GDM1 (cell line): ENCODE measurements at places on chromosomes 11 and 22.
A peak's percentile ranks its signal among the peaks of the same experiment; 100 is the strongest.

- DNase-seq = no peak
These were observed 1169.5 kb upstream of the CCDC90B start for GRCh38 chr11:84455691-84456090.

DNA sequence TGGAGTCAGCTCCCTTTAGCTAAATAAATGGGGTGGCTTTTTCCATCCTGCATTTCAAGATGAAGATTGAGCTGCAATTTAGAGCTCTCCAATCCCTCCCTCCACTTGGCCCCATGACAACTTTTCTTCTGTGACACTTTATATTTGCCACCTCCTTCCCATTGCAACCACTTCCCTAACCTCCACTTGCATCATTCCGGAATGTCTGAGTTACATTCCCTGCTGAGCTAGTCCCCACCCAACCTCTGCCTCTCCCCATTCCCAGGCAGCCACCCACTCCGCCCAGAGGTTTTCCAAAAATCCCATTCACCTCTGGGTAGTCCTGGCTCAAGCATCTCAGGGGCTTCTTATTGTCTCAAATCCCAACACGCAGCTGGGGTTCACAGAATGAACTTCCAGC lies 24.7 kb downstream of the PC start:
- DNase-seq = no peak

- DNase-seq = no peak
These were observed 12.6 kb downstream of the GRAMD4 start for GRCh38 chr22:46632646-46633249.

DNA sequence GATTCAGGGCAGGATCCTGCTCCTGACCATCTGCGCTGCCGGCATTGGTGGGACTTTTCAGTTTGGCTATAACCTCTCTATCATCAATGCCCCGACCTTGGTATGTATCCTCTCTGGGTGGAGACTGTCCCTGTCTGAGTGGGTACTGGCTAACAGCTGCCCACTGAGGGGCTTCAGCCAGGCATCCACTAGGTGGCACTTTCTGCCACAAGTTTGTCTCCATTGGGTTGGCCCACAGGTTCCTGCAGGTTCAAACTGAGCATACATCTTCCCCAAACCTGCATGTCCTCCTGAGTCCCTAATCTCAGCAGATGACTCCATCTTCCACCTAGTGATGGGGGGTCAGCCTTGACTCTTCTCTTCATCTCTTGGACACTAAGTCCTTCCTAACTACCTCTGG lies 4.4 kb downstream of the SLC2A11 start:
- DNase-seq = peak; percentile 26

GRCh38 chr11:122339436-122340060 lies 223.5 kb upstream of the BLID start:
- DNase-seq = no peak

GRCh38 chr11:80441821-80442220 lies 1001.0 kb upstream of the TENM4 start:
- no peak for DNase-seq

- no peak for DNase-seq
These were observed 14.5 kb downstream of the CRTAM start for GRCh38 chr11:122852796-122853160.

GRCh38 chr22:35486116-35486631 lies 54.5 kb upstream of the RASD2 start:
- no peak for DNase-seq

DNA sequence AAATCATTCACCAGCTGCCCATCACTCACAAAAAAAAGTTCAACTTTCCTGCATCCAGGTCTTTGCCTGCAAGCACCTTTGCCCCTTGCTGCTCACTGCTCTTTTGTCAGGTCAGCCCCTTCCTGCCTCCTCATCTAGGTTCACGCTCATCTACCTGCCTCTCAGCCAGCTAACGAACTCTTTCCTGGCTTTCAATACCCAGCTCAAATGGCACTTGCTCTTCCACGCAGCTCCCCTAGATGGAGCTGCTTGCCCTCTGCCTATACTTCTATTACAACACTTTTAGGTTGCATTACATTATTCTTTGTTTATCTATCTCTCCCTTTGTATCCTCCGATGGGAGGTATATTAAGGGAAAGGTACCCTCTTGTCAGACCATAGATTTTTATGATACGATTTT lies 78.9 kb upstream of the TBCEL start:
- DNase-seq = no peak

- DNase-seq = peak; percentile 36
These were observed 31.3 kb downstream of the CTNND1 start for GRCh38 chr11:57792870-57793269.

- DNase-seq = no peak
These were observed 708 bp downstream of the MAML2 start for GRCh38 chr11:96342014-96342960.

DNA sequence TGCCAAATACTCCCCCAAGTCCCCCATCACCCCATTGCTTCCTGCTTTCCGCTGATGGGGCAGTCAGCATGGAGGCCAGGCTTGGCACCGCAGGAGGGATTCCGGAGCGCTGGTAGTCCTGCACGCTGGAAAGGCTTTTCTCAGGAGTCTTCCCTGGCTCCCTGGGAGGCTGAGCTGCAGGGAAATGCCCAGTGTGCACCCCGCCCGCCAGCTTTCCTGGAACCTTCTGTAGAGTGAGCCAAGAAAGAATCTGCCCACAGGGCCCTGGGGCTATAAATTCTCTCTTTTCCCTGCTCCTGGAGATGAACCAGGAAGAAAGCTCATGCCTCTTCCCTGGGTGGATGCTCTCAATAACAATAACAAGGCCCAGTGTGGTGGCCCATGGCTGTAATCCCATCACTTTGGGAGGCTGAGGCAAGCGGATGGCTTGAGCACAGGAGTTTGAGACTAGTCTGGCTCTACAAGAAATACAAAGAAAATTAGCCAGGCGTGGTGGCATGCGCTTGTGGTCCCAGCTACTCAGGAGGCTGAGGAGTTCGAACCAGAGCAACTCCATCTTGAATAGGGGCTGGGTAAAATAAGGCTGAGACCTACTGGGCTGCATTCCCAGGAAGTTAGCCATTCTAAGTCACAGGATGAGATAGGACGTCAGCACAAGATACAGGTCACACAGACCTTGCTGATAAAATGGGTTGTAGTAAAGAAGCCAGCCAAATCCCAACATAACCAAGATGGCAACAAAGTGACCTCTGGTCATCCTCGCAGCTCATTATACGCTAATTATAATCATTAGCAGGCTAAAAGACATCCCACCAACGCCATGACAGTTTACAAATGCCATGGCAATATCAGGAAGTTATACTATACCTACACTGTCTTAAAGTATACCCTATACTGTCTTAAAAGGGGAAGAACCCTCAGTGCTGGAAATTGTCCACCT lies 46.4 kb upstream of the FTH1 start:
- DNase-seq = no peak

- peak; percentile 46 for DNase-seq
These were observed 472 bp downstream of the APOA5 start for GRCh38 chr11:116791002-116791812.
